Breast epithelium (tissue), 4 donors: ENCODE measurements at places on chromosomes 11 and 22. TPM values are rescaled to one million over a fixed set of nuclear protein-coding genes. Genes with fewer than 3 reads are reported as not detected.
A peak's percentile ranks its signal among the peaks of the same experiment; 100 is the strongest.

GRCh38 chr11:116960930-116961329 lies 123.5 kb upstream of the APOA1 start:
- H3K4me3 ChIP-seq: no peak overlapping the region
- H3K27ac ChIP-seq: peak overlapping the region; percentile 46
- no peaks in the 10 kb centered on the region for H3K27me3 ChIP-seq

GRCh38 chr11:13876423-13876822 lies 86.1 kb upstream of the SPON1 start:
- DNase-seq: no peak
- no peak overlapping the region for H3K4me3 ChIP-seq
- H3K27ac ChIP-seq: no peak overlapping the region
- H3K27me3 ChIP-seq: no peaks in the 10 kb centered on the region

DNA sequence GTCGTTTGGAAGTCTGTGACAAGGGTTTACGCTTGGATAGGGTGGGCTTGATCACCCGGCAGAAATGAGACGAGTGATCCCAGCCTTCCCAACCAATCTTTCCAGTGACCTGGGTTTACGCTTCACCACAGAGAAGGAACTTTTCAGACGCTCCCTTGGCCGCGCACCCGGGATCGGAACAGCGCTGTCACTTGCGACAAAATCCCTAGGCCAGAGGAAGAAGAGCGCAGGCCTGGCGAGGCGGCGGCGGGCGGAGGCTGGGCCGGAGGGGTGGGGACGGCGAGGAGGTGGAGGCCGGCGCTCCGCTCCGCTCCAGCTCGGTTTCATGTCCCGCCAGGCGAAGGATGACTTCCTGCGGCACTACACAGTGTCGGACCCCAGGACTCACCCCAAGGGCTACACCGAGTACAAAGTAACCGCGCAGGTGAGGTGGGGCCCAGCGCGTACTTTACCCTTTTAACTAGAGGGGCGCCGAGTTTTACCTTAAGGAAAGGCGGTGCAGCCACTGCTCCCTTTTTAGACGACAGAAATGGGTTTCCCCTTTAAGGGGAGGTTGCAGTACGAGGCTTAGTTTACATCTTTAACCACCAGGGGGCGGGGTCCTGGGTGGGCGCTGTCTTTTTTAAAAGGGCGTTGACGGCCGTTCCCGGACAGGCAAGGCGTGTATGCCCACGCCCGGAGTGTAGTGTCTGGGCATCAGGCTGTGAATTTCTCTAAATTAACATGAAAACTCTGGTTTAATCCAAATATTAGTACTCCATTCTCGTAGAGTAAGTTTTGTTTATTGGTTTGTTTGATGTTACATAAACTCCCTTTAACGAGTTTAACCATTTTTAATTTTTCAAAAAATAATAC lies at the start of gene SNX15:
Gene SNX15 (plus strand): TSS at position 227 of the 855 bp plus-strand sequence. CDS start 99 bp downstream, at position 326.
- DNase-seq: peak; percentile 91
- peak within 1 kb of the TSS; percentile 91 for H3K27ac ChIP-seq
- H3K36me3 ChIP-seq: no peaks in the 10 kb centered on the region

- no peak for DNase-seq
- no peak overlapping the region for H3K4me3 ChIP-seq
- H3K36me3 ChIP-seq: no peaks in the 10 kb centered on the region
Measured at GRCh38 chr11:112615891-112616290, 345.3 kb upstream of the NCAM1 start.

GRCh38 chr22:28910569-28911303 lies 27.4 kb downstream of the ZNRF3 start:
- H3K4me1 ChIP-seq: peaks cover 13% of the 10 kb centered on the region
- H3K27ac ChIP-seq: peak overlapping the region; percentile 34
- H3K4me3 ChIP-seq: no peak overlapping the region
- no peaks in the 10 kb centered on the region for H3K36me3 ChIP-seq

- H3K4me1 ChIP-seq: no peaks in the 10 kb centered on the region
- no peak for DNase-seq
- H3K36me3 ChIP-seq: no peaks in the 10 kb centered on the region
- H3K27ac ChIP-seq: no peak overlapping the region
- no peaks in the 10 kb centered on the region for H3K27me3 ChIP-seq
Measured at GRCh38 chr11:81444297-81444696, 1289.4 kb downstream of the FAM181B start.

DNA sequence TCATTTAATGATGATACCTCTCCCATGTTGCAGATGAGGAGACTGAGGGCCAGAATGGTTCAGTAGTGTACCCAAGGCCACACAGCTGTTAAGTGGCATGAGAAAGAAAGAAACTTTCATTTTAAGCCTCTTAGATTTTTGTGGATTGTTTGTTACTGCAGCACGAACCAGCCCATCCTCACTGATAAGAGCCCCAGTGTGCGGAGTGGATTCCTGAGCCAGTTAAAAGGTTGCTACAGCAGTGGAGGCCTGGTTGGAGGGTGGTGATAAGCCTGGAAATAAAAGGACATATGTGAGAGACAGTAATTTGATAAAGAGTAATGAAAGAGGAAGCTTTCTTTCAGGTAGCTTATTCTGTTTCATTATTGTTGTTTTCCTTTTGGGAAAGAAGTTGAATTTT lies 89.0 kb downstream of the ATXN10 start:
- H3K4me3 ChIP-seq: no peak overlapping the region
- no peaks in the 10 kb centered on the region for H3K36me3 ChIP-seq
- DNase-seq: no peak
- H3K27ac ChIP-seq: no peak overlapping the region
- H3K27me3 ChIP-seq: no peaks in the 10 kb centered on the region
- peaks cover 3% of the 10 kb centered on the region for H3K4me1 ChIP-seq

PRAME gene
- total RNA-seq: 0.33 TPM

DNAJB7 gene
- not detected for total RNA-seq

POTEH gene
- not detected for total RNA-seq
